ENCODE measurements at places on chromosomes 12 and 14. TPM values are rescaled to one million over a fixed set of nuclear protein-coding genes. Genes with fewer than 3 reads are reported as not detected.

DNA sequence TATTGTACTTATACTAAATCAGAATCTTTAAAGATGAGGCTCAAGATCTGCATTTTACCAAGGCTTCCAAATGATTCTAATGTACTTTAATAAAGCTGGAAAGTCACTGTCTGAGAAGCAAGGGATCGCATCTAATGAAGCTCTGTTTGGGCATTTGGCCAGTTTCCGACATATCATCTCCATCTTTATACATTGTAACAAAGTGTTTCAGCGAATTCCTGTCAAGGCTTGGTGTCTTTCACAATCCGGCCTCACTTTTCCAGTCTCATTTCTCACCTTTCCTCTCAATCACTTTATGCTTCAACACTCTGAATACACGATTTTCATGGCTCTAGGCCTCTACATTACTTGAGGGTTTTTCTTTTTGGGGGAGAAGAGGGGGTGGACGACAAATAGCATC is 27.5 kb upstream of the INSM2 start:
- H3K36me3 ChIP-seq: no peaks in the 10 kb centered on the region
- H3K27ac ChIP-seq: no peak overlapping the region
- no peak overlapping the region for H3K4me3 ChIP-seq
- no peaks in the 10 kb centered on the region for H3K27me3 ChIP-seq

GRCh38 chr12:10722502-10722904 is 620 bp downstream of the YBX3 start:
- peaks cover 10% of the 10 kb centered on the region for H3K27me3 ChIP-seq
- H3K27ac ChIP-seq: peak overlapping the region; percentile 91
- H3K4me3 ChIP-seq: peak overlapping the region; percentile 80
- DNase-seq: peak; percentile 34

DNA sequence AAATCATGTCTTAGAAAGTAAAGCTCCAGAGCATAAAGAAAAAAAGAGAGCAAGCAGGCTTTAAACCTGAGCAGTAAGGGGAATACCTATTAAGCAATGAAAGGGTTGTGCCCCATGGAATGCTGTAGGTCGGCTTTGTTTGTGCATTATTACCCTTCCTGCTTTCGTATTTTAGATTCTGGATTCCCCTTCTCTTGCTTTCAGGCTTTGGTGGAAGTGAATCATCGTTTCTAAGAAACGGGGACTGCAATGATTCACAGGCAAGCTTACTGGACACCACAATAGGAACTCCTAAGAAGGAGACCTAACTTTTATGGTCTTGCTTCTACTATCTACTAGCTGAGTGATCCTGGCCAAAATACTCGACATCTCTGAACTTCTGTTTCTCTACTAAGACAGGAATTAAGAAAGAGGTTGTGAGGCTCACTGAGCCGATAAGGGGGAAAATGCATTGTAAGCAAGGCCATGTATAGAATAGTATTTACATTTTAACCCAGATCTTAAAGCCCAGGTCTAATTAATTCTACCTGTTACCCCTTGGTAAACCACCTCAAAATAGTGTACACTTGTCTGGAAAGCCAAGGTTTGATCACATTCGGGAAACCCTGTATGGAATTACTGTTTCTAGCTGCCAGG is 1.2 kb upstream of the BMAL2 start:
- H3K4me1 ChIP-seq: peaks cover 34% of the 10 kb centered on the region
- no peak overlapping the region for H3K4me3 ChIP-seq
- H3K27ac ChIP-seq: no peak overlapping the region
- peaks cover 12% of the 10 kb centered on the region for H3K27me3 ChIP-seq

DNA sequence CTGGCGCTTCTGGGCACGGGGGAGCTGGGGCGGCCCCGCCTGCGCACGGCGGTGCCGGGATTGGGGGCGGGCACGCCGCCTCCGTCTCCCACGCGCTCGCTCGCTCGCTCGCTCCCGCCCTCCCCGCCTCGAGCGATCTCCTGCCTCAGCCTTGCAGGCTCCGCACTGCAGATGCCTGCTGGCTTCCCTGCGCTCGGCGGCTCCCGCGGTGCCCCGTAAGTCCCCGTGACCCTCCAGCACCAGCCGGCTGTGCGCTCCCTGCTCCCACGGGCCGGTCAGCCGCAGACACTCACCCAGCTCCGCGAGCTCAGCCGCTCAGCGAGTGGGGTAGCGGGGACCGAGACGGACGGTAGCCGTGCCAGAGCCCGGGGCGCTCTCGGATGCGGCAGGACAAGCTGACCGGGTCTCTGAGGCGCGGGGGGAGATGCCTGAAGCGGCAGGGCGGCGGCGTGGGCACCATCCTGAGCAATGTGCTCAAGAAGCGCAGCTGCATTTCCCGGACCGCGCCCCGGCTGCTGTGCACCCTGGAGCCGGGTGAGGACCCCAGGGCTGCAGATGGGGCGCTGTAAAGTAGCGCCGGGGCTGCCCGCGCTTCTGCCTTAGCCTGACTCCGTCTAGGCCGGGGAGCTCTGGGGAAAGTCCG is at the start of gene TBC1D30:
TSS of gene TBC1D30 (plus strand) at position 148 of the 643 bp plus-strand sequence. CDS start at position 381, 233 bp downstream.
- peaks cover 14% of the 10 kb centered on the region for H3K4me1 ChIP-seq
- no peak for DNase-seq
- no peak within 1 kb of the TSS for H3K27ac ChIP-seq
- no peak within 1 kb of the TSS for H3K4me3 ChIP-seq

- H3K27me3 ChIP-seq: no peaks in the 10 kb centered on the region
- no peaks in the 10 kb centered on the region for H3K36me3 ChIP-seq
- no peak overlapping the region for H3K4me3 ChIP-seq
- DNase-seq: no peak
- no peak overlapping the region for H3K27ac ChIP-seq
Observed at GRCh38 chr12:93870020-93870795, 193.0 kb downstream of the CRADD start.

RARG gene
- 1.8 TPM for polyA plus RNA-seq

DNA sequence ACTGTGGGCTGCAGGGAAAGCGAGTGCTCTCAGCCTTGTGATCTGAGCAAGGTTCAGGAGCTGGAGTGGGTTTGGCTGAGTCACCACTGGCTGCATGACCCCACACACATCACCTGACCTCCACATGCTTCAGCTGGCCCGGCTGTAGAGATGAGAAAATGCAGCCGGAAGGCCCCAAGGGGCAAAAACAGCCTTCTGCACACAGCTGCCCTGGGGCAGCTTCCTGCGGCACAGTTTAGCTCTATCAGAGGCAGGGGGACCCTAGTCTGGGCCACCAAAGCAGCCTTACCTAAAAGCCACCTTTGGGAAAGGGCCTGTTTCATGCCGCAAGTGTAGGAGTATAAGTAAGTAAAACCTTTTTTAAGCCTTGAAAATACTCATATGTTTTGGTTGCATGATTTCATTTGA is 123.3 kb downstream of the SSPN start:
- no peak overlapping the region for H3K27ac ChIP-seq
- H3K27me3 ChIP-seq: no peaks in the 10 kb centered on the region
- no peaks in the 10 kb centered on the region for H3K36me3 ChIP-seq
- DNase-seq: no peak
- H3K4me3 ChIP-seq: no peak overlapping the region

DNA sequence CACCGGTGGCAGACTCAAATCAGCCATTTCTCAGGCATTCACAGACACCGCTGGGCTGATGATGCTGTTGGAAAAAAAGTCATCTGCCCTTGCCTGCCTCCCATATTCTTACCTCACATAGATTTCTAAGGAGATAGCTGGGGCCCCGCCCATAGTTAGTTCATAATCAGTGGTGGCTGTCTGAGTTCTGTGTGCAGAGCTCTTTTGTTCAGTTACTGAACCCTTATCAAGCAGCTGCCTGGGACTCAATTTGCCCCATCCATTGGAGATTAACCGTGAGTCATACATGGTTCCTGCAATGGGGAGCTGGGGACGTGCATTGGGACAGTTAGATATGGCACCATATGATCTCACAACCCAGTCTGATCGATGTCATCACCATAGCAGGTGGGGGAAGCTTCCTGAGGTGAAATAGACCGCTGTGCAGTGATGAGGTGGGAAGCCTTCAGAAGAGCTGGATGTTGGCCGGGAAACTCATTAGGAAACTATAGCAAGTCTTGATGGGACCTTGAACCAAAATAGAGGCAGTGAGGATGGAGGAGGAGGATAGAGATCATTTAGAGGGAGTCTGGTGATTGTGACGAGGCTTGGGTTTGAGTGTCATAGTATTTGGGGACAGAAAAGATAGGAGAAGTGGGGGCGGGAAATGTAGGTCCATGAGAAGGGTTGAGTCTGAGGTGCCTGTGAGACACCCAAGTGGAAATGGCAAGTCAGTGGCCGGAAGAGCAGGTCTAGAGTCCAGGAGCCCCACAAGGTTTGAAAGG is 147.8 kb downstream of the GCH1 start:
- H3K27ac ChIP-seq: no peak overlapping the region
- H3K27me3 ChIP-seq: no peaks in the 10 kb centered on the region
- H3K36me3 ChIP-seq: no peaks in the 10 kb centered on the region
- H3K4me1 ChIP-seq: no peaks in the 10 kb centered on the region
- H3K4me3 ChIP-seq: no peak overlapping the region
- DNase-seq: no peak

DYRK4 gene
- polyA plus RNA-seq: 17.4 TPM

DNA sequence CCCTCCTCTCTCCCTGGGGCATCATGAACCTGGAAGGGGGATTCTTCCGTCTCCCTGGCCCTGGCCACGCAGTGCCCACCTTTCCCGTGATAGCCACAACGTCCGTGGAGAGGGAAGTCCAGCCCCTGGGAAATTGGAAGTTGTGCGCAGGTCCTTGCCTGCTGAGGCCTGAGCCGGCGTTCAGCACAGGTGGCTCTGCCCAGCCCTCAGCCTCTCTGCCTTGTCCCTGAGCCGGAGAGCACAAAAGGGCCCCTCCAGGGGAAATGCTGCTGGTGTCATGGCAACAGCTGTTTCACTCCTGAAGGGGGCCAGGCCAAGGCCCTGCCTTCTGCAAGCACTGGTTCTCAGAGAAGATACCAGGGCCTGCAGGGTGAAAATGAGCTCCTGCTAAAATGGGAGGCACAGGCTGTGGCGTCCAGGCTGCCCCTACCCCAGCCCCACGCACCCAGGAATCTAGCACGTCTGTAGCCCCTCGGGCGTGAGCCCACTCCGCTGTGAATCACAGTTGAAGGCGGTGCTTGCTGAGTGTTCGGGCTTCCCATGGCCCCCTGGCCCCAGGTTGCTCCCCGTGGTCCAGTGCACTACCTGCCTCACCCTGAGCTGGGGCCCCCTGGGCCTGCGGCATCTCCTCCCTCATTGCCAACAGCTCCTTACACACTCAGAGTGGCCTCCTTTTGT is 149.4 kb downstream of the ADGRD1 start:
- H3K27ac ChIP-seq: no peak overlapping the region
- no peak for DNase-seq
- peaks cover 10% of the 10 kb centered on the region for H3K27me3 ChIP-seq

P2RX2 gene
- not detected for polyA plus RNA-seq

ASCL1 gene
- polyA plus RNA-seq: not detected

TEX22 gene
- polyA plus RNA-seq: 1.5 TPM

- no peak for DNase-seq
- H3K27me3 ChIP-seq: no peaks in the 10 kb centered on the region
- H3K4me3 ChIP-seq: no peak overlapping the region
- H3K27ac ChIP-seq: no peak overlapping the region
Observed at GRCh38 chr14:29463727-29464395, 463.8 kb downstream of the PRKD1 start.

OTOGL gene
- polyA plus RNA-seq: not detected

COX8C gene
- polyA plus RNA-seq: not detected

DNA sequence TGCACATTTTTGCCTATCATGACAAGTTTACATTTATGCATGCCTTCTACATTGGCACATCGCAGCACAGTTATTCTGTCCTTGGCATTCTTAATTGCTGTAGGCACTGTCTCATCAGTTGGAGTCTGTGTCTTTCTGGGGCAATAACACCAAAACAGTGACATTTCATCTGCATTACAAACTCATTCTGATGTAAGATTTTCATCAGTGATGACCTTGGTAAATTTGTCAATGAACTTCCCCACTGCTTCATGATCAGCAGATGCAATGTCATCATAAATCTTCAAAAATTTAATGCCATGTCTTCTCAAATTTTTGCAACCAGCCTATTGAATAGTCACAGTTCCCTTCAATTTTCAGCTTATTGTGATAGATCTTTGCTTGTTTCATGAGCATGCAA is 85.5 kb downstream of the CAPZA3 start:
- H3K36me3 ChIP-seq: no peaks in the 10 kb centered on the region
- H3K27ac ChIP-seq: no peak overlapping the region
- H3K4me3 ChIP-seq: no peak overlapping the region

C12orf56 gene
- not detected for polyA plus RNA-seq

- H3K27ac ChIP-seq: no peak overlapping the region
- no peaks in the 10 kb centered on the region for H3K4me1 ChIP-seq
- no peaks in the 10 kb centered on the region for H3K36me3 ChIP-seq
Observed at GRCh38 chr12:106088811-106089485, 49.8 kb downstream of the NUAK1 start.

GRCh38 chr14:92264195-92264594 is 58.8 kb upstream of the SLC24A4 start:
- peak; percentile 41 for DNase-seq
- H3K4me1 ChIP-seq: peaks cover 65% of the 10 kb centered on the region
- peak overlapping the region; percentile 87 for H3K27ac ChIP-seq
- H3K36me3 ChIP-seq: no peaks in the 10 kb centered on the region
- H3K4me3 ChIP-seq: no peak overlapping the region

DNA sequence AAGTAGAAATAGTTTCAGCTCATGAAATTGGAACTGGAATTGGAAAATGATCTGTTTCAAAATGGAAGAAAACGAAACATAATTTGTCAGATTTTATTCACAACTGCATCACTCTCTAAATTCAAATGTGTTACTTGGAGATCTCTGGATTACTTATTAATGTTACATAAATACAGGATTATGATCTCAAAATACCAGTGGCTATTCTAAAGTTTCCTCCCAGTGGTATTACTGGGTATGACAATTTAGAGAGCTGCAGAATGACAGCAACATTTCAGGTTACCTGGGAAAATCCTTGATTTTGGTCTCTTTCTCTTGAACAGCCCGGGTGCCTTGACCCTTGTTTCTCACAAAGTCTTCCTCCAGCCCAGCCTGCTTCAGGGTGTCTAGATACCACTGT is 14.2 kb downstream of the FAM161B start:
- H3K36me3 ChIP-seq: peaks cover 75% of the 10 kb centered on the region
- no peaks in the 10 kb centered on the region for H3K27me3 ChIP-seq
- H3K4me3 ChIP-seq: no peak overlapping the region
- no peaks in the 10 kb centered on the region for H3K4me1 ChIP-seq
- DNase-seq: no peak

DNA sequence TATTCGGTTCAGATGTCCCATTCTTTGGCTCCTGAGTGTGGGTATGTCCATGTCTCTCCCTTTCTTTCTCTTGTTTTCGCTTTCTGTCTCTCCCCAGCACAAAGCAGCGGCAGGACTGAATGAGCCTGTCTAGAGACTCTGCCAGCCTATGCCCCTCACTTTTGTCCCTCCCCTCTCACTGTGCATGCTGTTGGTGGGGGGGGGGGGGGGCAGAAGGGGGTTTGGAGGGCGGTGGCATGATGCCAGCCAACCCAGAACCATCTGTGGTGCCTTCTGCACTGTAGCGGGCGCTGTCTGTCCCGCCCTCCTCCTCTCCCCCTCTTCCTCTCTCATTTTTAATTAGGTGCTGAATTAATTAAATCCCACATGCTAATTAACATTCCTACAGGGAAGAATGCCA is 17.7 kb downstream of the NGDN start:
- peaks cover 36% of the 10 kb centered on the region for H3K36me3 ChIP-seq
- H3K4me3 ChIP-seq: no peak overlapping the region
- no peaks in the 10 kb centered on the region for H3K27me3 ChIP-seq
- DNase-seq: no peak

TMEM132C gene
- polyA plus RNA-seq: not detected
